Stimulated activated CD4-positive, alpha-beta T cell treated with anti-CD3 and anti-CD28 coated beads, TNF-alpha, amount 100 ng/mL, for 48 hours (primary cell): ENCODE measurements at places on chromosomes 1 and 21.

DNA sequence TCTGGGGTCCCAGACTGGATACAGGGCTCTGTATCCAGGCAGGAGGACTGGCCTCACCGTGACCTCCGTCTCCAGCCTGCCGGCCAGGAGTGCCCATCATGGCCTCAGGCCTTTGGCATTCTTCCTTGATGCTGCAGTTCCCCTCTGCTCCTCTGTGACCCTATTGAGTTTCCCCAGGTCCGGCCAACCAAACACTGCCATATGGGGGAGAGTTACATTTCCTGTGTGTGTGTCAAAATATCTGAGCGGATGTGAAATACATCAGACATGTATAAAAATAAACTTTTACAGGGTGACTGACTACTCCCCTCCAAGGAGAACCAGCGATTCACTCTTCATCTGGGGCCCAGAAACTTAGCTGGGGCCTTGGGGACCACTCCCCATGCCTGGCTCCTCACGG, 10.2 kb upstream of the UBL4B start:
- no peak for DNase-seq

DNA sequence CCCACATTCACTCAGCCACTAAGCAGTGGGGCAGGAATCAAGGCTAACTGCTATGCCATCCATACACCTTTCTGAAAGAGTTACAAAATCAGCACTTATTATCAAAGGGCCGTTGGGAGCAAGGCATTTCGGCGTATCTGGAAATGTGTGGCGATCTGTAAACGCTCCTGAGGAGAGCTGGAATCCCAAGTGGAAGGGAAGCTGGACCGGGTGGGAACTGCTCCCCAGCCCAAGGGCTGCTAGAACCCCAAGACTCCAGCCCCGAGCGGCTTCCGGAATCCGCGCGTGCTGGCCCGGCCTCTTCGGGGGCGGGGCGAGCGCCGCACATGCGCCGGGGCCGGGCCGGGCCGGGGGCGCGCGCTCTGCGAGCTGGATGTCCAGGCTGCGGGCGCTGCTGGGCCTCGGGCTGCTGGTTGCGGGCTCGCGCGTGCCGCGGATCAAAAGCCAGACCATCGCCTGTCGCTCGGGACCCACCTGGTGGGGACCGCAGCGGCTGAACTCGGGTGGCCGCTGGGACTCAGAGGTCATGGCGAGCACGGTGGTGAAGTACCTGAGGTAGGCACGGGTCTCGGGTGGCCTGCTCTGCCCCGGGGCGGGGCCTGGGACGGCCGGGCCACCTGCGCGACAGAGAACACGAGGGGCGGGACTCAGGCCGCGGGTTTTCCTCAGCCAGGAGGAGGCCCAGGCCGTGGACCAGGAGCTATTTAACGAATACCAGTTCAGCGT, at the start of gene NAXE:
Gene NAXE (plus strand): TSS at position 345 of the 726 bp plus-strand sequence. CDS start 29 bp downstream, at position 374.
- DNase-seq: peak; percentile 65

DNA sequence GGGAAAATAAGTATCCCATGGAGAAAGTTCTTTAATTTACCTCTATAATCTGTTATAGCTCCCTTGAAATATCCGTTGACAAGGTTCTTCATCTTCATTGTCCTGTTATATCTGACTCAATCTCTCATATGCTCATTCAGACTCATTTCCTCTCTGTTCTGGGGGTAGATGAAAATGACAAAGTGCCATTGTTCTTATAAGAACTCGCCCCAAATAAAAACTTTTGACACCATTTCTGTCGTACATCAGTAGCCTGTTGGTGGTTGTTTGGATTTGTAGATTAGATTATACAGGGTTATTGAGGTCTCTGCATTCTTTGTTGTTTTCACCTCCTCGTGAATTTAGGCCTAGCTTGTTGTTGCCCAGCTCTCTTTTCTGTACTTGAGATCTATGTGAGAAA, 55.2 kb upstream of the IPO9 start:
- DNase-seq: no peak

GRCh38 chr1:24769656-24770651, 24.7 kb downstream of the CLIC4 start:
- no peak for DNase-seq

DNA sequence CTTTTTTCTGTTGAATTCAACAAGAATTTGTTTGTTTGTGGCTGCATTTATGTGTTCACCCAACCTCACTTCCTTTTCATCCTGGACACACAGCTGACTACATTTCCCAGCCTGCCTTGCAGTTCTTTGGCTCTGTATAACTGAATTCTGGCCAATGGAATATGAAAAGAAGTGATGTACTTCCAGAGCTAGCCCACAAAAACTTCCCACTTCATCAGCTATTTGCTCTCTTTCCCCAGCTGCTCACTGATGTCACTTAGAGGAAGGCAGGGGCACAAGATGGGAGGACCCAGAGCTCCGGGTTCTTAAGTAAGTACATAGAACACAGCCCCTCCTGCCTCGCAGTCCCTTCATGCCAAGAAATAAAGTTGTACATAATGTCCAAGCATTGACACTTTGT, 235.0 kb upstream of the FGGY start:
- DNase-seq: no peak

DNA sequence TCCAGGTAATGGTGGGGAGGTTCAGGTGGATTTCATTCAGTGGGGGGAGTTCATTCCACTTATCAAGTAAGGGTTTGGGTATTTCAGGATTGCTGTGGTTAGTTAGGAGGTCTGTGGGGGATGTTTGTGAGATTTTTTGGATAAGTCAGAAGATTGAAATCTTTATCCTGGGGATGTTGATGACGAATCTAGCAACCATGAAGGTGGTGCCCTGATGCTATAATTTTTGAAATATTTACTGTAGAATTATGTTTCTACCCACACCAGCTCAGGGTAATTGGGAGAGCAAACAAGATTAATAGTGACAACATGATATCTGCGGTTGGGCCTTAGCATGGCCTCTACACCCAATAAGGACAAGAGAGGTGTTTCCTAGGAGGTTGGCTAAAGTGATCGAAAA, 28.3 kb downstream of the SUCO start:
- DNase-seq: no peak

DNA sequence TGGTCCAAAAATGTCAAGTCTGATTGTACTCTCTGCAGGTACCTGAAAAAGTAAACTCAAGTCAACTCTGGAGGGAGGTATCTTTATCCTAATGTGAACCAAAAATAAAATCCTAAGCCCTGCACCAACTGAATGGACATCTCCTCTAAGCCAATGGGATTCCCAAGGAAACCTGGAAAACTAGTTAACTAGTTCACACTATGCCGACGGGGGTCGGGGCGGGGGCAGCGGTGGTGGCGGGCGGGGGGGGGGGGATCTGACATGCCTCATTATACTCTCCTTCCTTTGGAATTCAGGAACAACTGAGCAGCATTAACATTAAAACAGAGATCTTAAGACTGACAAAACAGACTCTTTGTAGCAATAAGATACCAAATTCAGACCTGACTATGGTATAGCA, 452.6 kb upstream of the CAMK1G start:
- no peak for DNase-seq

DNA sequence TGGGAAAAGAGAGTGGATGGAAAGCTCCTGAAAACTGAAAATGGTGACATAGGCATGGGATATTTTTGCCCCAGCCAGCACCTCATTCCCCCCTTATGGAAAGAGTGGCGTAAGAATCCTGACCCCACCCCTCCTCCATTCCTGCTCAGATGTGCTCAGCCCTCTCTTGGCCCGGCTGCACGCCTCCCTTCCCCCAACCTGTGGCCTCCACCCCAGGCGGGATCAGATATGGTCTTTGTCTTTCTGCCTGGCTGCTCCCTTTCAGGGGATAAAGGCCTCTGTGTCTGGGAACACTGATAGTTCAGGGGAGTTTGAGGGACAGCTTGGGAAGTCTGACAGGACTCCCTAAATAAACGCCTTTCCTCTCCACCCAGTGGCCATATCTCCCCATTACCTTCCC, 49.8 kb downstream of the KIRREL1 start:
- DNase-seq: no peak

- DNase-seq: no peak
Measured at GRCh38 chr1:20586953-20587660, 1.8 kb upstream of the CDA start.

- no peak for DNase-seq
Measured at GRCh38 chr1:87852410-87853161, 523.9 kb downstream of the LMO4 start.

GRCh38 chr1:232334811-232335210, 295.1 kb downstream of the SIPA1L2 start:
- no peak for DNase-seq

DNA sequence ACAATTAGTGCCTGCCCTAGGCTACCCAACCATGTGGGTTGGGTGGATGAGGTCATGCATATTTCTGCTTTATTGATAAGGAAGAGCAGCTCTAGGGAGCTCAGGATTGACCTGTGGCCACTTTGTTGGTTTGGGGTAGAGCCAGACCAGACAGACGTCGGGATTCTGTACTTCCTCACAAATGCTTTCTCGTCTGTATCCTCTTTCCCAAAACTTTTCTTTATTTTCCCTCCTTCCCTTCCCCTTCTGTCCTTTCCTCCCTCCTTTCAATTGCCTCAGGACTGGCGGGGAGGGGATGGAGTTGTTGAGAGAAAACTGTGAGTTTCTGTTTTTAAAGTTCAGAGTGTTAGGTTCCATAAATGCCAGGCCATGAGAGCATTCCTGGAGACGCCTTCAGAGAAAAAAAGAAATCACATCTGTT, 68.0 kb downstream of the UCK2 start:
- DNase-seq: no peak

GRCh38 chr1:159897962-159898361, 2.0 kb downstream of the CFAP45 start:
- DNase-seq: no peak

DNA sequence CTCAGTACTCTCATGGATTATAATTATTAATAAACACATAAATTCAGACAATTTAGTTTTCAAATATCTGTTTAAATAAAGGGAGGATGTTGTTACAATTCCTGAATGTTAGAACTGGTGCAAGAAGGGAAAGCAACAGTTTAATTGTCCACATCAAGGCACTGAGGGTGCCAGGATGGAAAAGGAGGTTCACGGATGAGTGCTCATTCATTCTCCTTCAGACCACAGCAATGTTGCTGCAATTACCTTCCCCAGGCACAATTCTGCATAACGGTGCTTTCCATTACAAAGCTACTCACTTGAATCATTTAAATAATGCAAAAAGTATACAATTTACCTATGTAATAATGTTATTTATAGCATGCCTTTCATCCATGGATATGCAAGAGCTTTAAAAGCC, 52.3 kb upstream of the COG2 start:
- DNase-seq: no peak

GRCh38 chr21:35231090-35231489, 182.0 kb upstream of the RUNX1 start:
- no peak for DNase-seq

DNA sequence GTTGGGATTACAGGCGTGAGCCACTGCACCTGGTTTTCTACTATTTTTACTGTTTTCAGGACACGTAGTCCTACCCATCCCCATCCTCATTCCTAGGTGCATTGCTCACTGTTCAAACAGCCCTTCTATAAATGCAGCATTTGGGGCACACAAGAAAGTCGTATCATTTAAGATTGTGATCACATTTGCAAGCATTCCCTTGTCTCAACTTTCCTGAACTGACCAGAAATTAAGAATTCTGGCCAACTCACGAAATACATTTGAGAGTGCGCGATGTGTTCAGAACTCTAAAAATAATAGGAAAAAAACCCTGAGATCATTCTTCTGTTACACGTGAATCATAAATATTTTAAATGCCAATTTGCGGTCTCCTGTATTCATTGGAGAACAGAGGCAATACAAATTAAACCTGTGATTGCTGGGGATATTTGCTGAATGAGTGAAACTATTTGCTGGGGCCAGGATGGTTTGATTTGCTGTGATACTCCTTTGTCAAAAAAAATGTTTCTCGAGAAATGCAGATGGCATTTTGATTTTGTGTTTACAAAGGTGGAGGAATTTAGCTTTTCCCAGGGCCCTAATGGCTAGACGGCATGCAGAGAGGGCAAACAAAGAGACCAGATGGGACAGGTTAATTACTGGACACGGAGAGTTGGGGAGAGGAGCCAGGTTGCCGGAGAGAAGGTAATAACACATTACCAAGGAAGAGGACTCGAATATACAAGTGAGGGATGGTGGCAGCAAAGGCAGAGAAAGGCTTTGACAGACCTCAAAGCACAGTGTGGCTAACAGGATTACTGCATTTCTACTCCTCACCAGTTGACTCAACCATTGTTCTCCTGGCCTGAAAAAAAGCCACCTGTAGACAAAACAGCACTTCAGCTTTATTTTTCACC, 38.4 kb downstream of the STPG1 start:
- no peak for DNase-seq

GRCh38 chr21:16800536-16801275, 712.1 kb upstream of the CXADR start:
- DNase-seq: no peak

- no peak for DNase-seq
Measured at GRCh38 chr1:65958561-65959350, 166.1 kb downstream of the PDE4B start.

GRCh38 chr1:198361237-198361767, 179.2 kb downstream of the ATP6V1G3 start:
- no peak for DNase-seq

DNA sequence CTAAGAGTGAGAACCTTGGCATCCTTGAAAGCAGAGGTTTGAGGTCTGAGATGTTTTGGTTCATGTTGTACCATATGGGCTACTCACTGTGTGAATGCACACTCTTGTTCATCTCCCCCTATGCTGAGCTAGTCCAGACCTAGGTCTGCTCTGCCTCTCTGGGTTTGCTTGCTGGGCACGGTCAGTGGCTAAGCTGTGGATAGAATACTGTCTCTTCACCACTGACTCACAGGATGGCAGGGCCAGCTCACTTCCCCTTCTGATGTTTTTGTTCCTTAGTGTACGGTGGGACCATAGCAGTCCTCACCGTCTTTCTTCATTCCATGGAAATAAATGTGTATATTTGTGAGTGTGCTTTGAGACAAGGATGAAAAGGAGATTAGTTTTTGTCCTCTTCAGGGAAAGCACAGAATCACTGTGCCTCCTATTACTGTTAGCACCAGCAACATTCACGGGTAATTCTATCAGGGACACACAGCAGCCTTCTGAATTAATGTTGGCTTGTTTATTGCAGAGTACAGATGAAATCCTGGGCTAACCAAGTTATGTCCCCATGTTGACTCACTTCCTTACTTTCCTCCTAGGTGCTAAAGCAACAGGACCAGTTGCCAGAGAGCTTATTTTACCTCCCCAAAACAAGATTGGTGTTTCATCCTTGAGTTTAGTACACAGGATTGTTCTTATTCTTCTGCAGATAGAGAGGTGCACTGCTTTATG, 56.9 kb upstream of the IVNS1ABP start:
- no peak for DNase-seq

GRCh38 chr1:243255791-243256512, at the start of gene SDCCAG8:
TSS of gene SDCCAG8 (plus strand) at chr1:243256041. CDS start at chr1:243256174, 133 bp downstream.
- DNase-seq: peak; percentile 84
